ENCODE measurements at places on chromosomes 5 and 9.

GRCh38 chr9:7936996-7937395, 137.4 kb upstream of the DMAC1 start:
- DNase-seq = no peak

DNA sequence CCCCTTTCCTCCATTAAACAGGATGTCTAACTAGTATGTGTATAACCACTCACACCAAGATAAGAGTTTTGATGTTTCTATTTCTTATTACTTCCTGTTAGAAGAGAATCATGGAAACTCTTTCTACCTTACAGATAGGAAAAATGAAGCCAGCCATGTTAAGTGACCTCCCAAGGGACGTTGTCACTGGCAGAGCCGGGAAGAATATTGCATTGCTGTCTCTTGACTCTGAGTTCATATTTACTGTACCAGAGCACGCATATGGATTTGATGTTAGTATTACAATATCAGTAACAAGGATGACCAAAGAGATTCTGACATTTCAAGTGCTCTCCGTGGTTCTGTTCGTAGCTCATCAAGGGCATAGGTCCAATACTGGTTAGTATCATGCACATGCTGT, 12.5 kb upstream of the C5orf63 start:
- no peak for DNase-seq

- peak; percentile 2 for DNase-seq
These were observed 342.5 kb upstream of the MPDZ start for GRCh38 chr9:13621872-13622564.

DNA sequence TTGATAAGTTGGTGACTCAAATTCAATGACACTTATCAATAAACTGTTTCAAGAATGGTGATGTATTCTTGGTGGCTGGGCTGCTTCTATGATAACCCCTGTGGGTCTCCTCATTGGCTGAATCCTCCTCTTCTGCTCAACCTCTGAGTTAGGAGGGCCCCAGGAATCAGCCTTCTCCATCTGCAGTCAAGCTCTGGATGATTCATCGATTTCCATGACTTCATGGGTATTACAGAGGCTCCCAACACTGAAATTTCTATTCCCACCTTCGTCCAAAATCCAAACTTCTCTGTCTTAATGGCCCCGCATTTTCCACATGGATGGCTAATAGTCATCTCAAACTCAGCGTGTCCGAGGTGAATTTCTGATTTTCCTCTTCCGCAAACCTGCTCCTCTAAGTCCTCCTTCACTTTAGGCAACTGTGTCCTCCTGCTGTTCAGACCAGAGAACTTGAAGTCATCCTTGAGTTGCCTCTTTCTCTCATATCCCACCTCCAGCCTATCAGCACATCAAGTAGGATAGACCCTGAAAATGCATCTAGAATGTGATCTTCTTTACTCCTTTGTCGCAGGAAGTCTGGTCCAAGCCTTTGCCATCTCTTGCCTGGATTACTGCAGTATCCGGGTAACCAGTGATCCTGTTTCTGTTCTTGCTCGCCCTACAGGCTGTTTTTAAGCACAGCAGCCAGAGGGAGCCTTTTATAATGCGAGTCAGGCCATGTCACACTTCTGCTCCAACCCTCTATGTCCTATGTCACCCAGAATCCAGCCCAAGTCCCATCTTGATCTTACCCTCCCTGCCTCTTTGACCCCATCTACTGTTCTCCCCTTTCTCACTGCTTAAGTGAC, 41.4 kb upstream of the IL7R start:
- peak; percentile 73 for DNase-seq

DNA sequence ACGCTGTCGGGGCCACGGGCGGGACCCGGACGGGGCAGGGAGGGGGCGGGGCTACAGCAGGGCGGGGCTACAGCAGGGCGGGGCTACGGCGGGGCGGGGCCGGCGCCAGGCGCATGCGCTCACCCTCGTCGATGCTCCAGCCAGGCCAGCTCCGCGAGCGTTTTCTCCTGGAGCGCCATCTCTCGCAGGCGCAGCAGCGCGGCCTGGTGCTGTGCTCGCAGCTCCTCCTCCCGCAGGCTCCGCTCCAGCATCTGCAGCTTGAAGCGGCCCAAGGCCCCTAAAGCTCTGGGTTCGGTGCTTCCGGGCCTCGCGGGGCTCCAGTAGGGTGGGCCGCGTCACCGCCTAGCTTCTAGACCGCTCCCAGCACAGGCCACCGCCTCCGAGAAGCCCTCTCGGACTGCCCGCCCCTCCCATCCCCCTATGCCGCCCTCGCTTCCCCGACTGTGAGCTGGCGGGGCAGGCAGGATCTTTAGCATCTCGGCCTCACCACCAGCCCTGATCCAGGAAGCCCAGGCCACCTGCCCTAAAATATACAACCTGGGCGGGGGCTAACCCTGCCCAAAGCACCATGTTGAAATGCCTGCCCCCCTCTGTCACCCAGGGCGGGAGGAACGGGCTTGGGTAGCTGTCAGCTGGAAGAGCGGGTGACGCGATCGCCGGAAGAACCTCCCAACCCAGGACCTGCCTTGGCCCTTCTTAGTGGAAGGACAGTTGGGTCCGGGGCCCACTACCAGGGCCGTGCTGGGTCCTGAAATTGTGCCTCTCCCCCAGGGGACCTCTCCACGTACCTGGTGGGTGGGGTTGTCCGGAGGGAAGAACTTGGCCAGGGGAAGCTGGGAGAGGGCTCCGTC, 21.9 kb upstream of the QSOX2 start:
- no peak for DNase-seq

GRCh38 chr9:27393054-27393846, 96.3 kb upstream of the EQTN start:
- no peak for DNase-seq

- DNase-seq = no peak
These were observed 12.5 kb downstream of the GARNL3 start for GRCh38 chr9:127277099-127277498.

Measured in NCI-H1694 treated with DMSO at 0.1 percent for 48 hours (cell line).